Stimulated activated memory B cell treated with anti-CD40 and anti-IgM and Interleukin-4, amounts not matched to agents 10 μg/mL and 1 μg/mL and 100 μg/mL, for 72 hours (primary cell): ENCODE measurements at places on chromosomes 7 and 10.

GRCh38 chr7:108134486-108134885, 4.3 kb upstream of the LAMB4 start:
- no peak for ATAC-seq
- H3K4me1 ChIP-seq, result peaks cover 39% of the 10 kb centered on the region
- H3K36me3 ChIP-seq, result no peaks in the 10 kb centered on the region
- H3K27me3 ChIP-seq, result no peaks in the 10 kb centered on the region
- H3K4me3 ChIP-seq, result no peak overlapping the region

DNA sequence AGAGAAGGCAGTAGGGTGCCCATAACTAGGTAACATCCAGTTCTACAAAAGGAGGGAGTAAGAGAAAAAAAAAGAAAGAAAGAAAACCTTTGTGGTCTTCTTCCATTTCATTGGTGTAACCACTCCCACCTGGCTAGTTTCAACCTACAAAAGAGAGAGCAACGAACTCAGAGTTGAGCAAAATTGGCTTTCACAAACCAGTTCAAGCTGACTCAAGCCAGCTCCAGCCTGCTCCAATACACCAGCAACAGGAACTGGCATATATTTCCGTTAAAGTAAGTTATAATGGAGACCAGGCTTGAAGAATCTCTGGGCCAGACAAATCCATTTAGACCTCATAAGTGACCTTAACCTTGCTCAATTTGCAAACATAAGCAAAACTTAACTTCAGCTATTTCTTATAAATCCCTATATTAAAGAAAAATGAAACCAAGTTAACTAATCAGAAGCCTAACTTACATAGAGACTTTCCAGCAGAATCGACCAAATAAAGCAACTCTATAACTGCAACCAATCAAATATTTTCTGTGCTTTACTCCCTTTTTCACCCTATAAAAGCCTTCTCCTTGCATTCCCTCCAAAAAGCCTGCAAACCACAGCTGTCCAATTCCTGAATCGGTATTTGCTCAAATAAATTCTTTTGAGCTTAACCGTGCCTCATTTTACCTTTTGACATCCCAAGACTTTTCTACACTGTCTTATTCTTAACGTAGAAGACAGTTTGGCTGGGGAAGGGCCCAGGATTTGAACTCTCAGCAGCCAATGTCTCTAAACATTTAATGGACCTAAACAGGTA, 10.1 kb downstream of the ANKRD22 start:
- no peaks in the 10 kb centered on the region for H3K36me3 ChIP-seq
- no peak overlapping the region for H3K4me3 ChIP-seq
- no peaks in the 10 kb centered on the region for H3K27me3 ChIP-seq
- H3K27ac ChIP-seq, result no peak overlapping the region

DNA sequence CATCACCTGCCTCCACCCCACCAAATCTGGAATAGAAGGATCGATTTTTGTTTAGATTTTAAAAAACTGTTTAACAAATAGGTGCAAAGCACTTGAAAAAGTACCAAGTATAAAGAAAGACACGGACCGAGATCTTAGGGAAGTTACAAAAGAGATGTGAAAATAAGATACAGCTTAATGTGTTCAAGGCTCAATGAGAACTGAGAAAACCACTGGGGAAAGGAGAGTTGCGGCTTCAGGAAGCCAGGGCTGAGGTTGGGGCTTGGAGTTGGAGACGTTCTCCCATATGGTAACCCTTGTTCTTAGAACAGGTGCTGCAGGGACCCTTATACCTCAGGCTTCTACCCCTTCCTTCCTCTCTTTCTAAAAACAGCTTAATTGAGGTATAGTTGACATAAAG, 140.2 kb downstream of the FANK1 start:
- no peaks in the 10 kb centered on the region for H3K27me3 ChIP-seq
- peak; percentile 58 for ATAC-seq
- H3K4me1 ChIP-seq, result peaks cover 58% of the 10 kb centered on the region
- peaks cover 6% of the 10 kb centered on the region for H3K36me3 ChIP-seq
- peak overlapping the region; percentile 98 for H3K27ac ChIP-seq
- H3K4me3 ChIP-seq, result no peak overlapping the region

DNA sequence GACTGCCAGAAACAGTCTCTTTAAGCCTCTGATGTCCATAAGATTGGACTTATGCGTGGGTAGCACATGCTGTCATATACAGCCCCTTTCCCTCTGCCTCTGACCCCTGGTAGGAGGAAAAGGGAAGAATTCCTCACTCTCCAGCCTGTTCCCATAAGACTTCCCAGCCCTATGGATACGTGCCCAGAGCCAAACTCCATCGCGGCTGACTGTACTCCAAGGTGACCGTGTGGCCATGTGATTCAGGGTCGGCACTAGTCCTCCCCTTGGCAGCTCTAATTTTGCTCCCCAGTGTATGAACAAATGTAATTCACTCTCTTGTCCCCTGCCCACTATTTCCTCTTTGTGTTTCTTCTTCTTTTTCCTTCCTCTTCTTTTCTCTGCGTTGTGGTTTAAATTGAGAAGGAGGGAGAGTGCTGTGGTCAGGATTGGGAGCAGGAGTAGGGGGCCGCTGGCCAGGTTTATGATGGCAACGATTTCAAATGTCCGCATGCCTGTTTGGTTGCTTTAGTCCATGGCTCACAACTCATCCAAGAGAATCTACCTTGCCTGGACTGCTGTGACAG, 43.8 kb downstream of the PRLHR start:
- H3K4me1 ChIP-seq, result no peaks in the 10 kb centered on the region
- H3K27me3 ChIP-seq, result peaks cover 46% of the 10 kb centered on the region
- no peak for ATAC-seq
- H3K27ac ChIP-seq, result no peak overlapping the region

DNA sequence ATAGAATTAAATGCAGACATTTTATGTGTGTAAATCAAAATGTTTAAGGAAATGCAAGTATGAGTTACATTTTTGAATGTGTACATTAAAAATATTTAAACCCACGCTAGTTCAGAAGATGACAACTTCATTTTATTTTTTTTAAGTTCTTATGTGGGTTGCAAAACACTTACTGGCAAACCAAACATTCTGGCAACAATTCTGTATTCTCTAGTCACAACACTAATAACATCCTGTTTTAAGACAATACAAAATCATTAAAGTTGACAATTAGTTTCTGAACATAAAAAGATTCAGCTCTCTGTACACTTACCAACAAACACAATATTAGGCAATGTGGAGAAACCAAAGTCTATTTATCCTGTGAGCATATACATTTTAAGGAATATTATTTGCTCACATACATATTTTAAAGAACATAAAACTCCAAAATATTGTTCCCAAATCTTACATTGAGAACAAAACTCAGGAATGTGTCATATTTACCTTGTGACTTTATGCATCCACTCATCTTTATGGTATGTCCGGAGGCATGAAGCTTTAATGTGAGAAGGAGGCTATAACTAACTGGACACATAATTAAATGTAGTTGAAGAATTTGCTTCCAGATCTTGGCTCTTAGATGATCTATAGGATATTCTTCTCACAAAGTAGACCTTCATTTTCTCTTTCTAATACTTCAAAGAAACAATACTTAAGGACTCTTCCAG, 134.7 kb downstream of the DGKB start:
- H3K27me3 ChIP-seq, result no peaks in the 10 kb centered on the region
- H3K4me1 ChIP-seq, result no peaks in the 10 kb centered on the region
- H3K36me3 ChIP-seq, result no peaks in the 10 kb centered on the region
- no peak overlapping the region for H3K27ac ChIP-seq

- H3K27me3 ChIP-seq, result no peaks in the 10 kb centered on the region
- H3K4me1 ChIP-seq, result peaks cover 24% of the 10 kb centered on the region
- peak overlapping the region; percentile 65 for H3K27ac ChIP-seq
Observed at GRCh38 chr10:45443101-45444009, 69.3 kb downstream of the ALOX5 start.

- no peaks in the 10 kb centered on the region for H3K27me3 ChIP-seq
- H3K4me3 ChIP-seq, result no peak overlapping the region
- peaks cover 20% of the 10 kb centered on the region for H3K36me3 ChIP-seq
- no peak overlapping the region for H3K27ac ChIP-seq
- no peak for ATAC-seq
Observed at GRCh38 chr10:101380353-101381017, 26.5 kb downstream of the BTRC start.

DNA sequence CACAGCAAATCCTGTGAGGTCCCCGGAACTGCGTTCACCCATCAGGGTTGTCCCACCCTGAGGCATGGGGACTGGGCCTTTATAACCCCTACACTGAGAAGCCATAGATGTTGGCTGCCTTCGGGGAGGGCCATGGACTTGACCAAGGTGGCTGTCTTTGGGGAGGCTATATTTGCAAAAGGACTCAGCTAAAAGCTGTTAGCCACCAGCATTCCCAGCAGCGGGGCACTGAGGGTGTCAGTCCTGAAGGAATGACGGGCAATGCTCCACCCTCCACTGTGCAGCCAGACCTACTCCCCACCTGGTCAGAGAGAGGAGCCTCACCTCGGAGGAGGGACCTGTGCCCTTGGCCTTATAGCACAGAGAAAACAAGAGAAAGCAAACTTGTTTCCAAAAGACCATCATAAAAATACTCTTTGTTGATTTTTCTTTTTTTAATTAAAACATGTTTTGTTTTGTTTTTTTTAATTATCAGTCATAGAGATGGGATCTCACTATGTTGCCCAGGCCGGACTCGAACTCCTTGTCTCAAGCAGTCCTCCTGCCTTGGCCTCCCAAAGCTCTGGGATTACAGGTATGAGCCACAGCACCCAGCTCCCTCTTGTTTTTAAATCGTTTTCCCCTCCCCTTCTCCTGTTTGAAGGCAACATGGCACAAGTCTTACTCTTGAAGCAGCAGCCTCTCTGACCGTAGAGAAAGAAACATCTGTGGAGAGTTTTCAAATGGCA, 26.7 kb upstream of the CUX1 start:
- no peak overlapping the region for H3K27ac ChIP-seq
- no peaks in the 10 kb centered on the region for H3K4me1 ChIP-seq
- no peak for ATAC-seq
- H3K27me3 ChIP-seq, result peaks cover 18% of the 10 kb centered on the region
- no peak overlapping the region for H3K4me3 ChIP-seq

- no peak overlapping the region for H3K4me3 ChIP-seq
- no peak overlapping the region for H3K27ac ChIP-seq
- no peaks in the 10 kb centered on the region for H3K36me3 ChIP-seq
- H3K27me3 ChIP-seq, result no peaks in the 10 kb centered on the region
Observed at GRCh38 chr7:147182874-147183273, 1066.3 kb downstream of the CNTNAP2 start.

GRCh38 chr10:83965473-83965872, 173.8 kb upstream of the GHITM start:
- H3K4me3 ChIP-seq, result no peak overlapping the region
- ATAC-seq, result no peak
- no peaks in the 10 kb centered on the region for H3K27me3 ChIP-seq
- H3K36me3 ChIP-seq, result no peaks in the 10 kb centered on the region

- peaks cover 16% of the 10 kb centered on the region for H3K27me3 ChIP-seq
- ATAC-seq, result peak; percentile 63
- H3K4me1 ChIP-seq, result peaks cover 20% of the 10 kb centered on the region
- H3K27ac ChIP-seq, result peak overlapping the region; percentile 70
- H3K36me3 ChIP-seq, result peaks cover 17% of the 10 kb centered on the region
- peak overlapping the region; percentile 69 for H3K4me3 ChIP-seq
Observed at GRCh38 chr7:151381098-151381347, 28.8 kb downstream of the WDR86 start.

GRCh38 chr7:30285067-30285535, 704 bp downstream of the ZNRF2 start:
- H3K27me3 ChIP-seq, result no peaks in the 10 kb centered on the region
- H3K4me1 ChIP-seq, result peaks cover 59% of the 10 kb centered on the region
- ATAC-seq, result peak; percentile 46
- peak overlapping the region; percentile 88 for H3K4me3 ChIP-seq
- H3K36me3 ChIP-seq, result peaks cover 11% of the 10 kb centered on the region

- H3K4me1 ChIP-seq, result no peaks in the 10 kb centered on the region
- no peak overlapping the region for H3K27ac ChIP-seq
- ATAC-seq, result peak; percentile 20
Observed at GRCh38 chr10:82037076-82037475, 162.1 kb downstream of the NRG3 start.

DNA sequence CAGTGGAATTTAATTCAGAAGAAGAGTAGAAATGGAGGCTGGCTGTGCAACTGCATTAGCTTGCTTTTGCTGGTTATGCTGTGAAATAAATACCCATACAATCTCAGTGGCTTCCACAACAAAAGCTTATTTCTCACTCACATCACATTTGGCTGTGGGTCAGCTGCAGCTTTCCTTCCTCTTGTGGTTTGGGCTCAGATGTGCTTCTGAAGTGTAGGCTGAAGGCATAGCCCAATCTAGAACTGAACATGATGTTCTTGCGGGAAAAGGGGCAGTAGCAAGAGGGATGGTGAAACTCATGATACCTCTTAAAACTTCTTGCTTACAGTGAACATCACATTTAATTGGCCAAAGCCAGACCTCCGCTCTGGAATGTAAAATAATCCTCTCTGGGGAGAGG, 119.9 kb downstream of the HECW1 start:
- no peak overlapping the region for H3K27ac ChIP-seq
- H3K36me3 ChIP-seq, result no peaks in the 10 kb centered on the region
- H3K4me3 ChIP-seq, result no peak overlapping the region
- no peak for ATAC-seq
- peaks cover 22% of the 10 kb centered on the region for H3K27me3 ChIP-seq

DNA sequence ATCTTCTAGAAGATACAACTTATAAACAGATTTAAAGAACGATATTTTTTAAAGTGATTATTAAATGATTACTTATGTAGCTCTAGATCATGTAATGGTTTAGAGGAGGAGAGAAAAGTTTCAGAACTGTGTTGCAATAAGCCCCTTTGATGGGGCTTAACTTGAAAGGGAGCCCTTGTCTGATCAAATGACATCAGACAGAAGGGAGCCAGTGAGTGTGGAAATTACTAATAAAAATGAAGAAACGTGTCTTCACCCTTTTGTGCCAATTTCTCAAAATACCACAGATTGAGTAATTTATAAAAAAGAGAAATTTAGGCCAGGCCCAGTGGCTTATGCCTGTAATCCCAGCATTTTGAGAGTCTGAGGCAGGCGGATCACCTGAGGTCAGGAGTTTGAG, 318.2 kb downstream of the EXOC4 start:
- no peak overlapping the region for H3K27ac ChIP-seq
- no peaks in the 10 kb centered on the region for H3K27me3 ChIP-seq
- no peak overlapping the region for H3K4me3 ChIP-seq
- peaks cover 2% of the 10 kb centered on the region for H3K36me3 ChIP-seq
- ATAC-seq, result no peak
- no peaks in the 10 kb centered on the region for H3K4me1 ChIP-seq

DNA sequence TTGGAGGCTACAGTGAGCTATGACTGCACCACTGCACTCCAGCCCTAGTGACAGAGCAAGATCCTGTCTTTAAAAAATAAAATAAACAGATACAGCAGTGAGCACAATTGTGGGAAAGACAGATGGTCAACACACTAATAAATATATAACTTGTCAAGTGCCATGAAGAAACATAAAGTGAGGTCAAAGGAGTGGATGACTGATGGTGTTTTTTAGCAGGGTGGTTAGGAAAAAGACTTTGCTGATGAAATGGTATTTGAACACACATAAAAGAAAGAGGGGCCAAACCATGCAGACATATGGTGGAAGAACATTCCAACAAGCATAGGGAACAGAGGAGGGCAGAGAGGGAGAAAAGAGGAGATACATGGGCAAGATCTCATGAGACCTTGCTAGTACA, 392.7 kb upstream of the AUTS2 start:
- no peak overlapping the region for H3K27ac ChIP-seq
- peaks cover 10% of the 10 kb centered on the region for H3K4me1 ChIP-seq
- no peak for ATAC-seq
- H3K27me3 ChIP-seq, result no peaks in the 10 kb centered on the region

- H3K27me3 ChIP-seq, result no peaks in the 10 kb centered on the region
- H3K27ac ChIP-seq, result peak overlapping the region; percentile 96
- H3K4me1 ChIP-seq, result peaks cover 60% of the 10 kb centered on the region
- ATAC-seq, result no peak
- peak overlapping the region; percentile 96 for H3K4me3 ChIP-seq
Observed at GRCh38 chr10:119725517-119725827, 378 bp upstream of the INPP5F start.
